ENCODE measurements at places on chromosomes 2 and 18.

DNA sequence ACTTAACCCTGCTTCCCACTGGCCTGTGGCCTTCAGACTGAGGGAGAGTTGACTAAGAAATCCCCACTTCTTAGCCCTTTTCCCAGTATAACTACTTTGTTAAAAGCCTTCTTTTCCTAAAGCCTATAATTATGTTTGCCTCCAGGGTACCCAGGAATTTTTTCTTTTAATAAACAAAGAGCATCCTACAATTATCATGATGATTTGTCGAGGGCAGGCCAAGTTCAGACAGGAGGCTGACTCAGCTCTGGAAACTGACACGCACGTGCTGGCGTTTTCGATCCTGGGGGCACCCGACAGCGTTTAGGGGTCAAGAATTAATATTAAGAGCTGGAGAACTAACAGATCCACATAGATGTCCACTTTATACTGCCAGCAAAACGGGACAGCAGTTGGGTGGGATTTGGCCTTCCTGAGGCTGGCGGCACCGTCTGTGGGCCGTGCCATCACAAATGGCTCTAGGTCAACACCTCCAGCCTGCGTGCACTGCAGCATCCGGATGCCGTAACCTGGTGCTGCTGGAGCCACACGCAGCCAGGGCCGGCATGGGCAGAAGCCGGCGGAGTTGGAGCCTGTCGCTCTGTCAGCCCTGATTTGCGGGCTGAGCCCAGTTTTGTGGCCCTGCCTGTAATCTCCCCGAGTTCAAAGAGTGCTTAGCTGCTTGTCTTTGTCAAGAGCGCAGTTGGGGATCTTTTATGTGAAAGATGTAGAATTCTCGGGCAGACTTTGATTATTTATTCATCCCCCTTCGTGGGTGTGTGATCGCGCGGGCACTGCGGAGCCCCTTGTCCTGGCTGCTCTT, 191.0 kb downstream of the GLI2 start:
- no peak for DNase-seq

DNA sequence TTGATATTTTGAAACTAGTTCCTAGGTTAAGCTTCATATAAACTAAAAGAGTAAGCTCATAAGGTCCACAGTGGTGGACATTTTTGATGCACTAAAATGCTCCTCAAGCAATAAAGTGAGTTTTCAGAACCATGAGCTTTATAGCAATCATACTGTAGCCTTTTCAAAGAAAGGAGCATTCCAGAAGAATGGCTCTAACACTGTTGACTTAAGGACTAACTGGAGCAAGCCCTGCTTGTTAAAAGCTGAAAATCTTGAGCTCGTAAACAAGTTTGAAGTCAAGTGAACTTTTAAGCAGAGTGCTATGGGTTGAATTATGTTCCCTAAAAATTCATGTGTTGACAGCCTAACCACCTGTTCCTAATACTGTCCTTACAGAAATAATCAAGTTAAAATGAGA, 38.0 kb downstream of the KYNU start:
- DNase-seq = no peak

DNA sequence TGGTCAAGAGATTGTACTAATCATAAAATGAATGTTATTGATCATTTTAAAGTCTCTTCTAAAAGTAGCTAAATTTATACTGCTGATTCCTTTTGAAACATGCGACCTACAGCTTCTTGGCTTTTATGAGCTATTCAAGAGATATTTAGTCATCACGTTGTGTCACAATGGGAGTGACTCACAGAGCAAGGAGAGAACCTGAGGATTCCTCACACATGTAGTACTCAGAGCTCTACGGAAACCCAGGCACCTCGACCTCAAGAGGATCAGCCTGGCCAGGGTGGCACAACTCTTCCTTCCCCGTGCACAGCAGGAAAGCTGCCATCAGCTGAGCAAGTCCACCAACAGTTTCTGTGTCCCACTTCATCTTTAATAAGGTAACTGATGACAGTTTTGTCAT, at the start of gene DHRS9:
Gene DHRS9, plus strand, starts transcription at position 223 of the 400 bp plus-strand sequence. CDS start 12,019 bp downstream, outside the sequence.
- DNase-seq = peak; percentile 40

DNA sequence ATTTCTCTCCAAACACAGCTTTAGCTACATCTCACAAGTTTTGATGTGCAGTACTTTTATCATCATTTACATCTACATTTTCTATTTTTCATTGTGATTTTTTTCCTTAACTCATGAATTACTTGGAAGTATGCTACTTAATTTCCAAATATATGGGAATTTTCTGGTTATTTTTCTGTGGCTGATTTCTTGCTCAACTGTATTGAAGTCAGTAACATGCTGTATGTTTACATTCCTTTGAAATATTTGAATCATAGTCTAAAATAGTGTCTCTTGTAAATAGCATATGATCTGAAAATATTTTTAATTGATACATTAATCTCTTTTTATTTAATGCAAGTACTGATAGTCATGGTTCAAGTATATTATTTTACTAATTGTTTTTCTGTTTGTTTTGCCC, 26.0 kb upstream of the GALNT5 start:
- DNase-seq = no peak

DNA sequence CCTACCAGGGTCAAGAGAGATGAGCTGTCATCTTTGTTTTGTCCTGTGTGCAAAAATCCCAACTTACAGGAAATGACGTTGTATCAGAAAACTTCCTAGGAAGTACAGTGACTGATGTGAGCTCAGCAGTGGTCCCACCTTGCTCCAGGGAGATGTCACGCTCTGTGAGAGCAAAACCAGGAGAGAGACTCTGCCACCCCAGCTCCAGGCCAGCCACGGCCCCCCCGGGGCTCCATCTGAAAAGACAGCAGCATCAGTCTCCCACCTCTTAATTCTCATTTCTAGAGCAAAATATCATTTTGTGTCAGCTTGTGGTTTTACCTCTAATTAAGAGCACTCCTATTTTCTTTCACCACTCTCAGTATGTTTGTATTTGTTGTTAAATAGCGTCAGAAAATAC, 57.5 kb downstream of the MYL12B start:
- DNase-seq = no peak

DNA sequence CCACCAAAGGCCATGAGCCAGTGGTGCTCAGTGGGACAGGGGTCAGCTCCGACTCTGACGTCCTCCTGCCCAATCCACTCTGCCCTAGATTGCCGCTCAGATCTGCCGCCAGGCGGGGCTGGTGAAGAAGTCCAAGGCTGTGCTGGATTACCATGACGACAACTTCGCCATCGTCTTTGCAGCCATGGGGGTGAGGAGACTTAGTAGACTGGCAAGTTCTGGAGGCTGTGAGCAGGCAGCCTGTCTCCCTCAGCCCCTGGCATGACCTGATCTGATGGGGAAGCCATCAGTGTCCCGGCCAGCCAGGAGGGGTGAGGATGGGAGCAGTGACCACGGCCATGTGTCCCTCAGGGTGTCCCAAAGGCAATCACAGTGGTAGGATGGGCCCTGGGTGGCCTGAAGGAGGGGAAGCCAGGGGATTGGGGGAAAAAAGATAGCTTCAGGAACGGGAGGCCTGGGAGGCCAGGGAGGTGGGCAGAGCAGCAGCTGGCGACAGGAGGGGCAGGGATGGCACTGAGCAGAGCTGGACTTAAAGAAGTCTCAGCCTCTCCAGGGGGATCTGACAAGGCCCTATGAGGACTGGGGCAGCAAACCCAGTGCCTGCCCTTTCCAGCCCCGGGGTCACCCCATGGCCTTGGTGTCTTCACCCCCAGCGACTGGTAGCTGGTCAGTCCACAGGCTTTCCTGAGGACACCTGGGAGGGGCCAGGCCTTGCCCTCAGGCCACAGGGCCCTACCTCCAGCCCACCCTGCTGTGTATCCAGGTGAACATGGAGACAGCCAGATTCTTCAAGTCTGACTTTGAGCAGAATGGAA, 17.4 kb upstream of the ANKRD53 start:
- DNase-seq = no peak

DNA sequence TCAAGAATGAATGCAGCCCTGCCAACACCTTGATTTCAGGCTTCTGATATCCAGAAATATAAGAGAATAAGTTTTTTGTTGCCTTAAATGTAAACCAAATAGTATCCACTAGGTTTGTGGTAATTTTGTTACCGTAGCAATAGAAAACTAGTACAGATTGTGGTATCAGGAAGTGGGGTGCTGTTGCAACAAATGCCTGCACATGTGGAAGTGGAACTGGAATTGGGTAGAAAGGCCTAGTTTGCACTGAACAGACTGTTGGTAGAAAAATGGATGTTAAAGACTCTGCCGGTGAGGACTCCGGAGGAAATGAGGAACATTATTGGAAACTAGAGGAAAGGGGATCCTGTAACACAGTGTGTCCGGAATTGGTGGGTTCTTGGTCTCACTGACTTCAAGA, 145.8 kb upstream of the MGAT5 start:
- no peak for DNase-seq

DNA sequence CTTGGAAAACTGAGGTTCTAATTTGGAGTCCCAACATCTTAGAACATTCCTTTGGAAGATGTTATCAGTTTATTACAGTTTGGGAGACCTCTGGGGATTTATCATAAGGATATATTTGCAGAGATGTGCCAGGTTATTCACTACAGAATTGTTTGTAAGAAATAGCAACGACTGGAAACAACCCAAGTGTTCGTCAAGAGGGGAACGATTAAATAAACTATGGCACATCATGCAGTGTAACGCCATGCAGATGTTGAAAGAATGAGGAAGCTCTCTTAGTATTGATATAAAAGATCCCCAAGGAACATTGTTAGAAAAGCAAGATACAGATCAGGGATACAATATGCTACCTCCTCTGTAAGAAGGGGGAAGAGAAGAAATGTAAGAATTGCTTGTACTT, 210.6 kb downstream of the TMEM247 start:
- DNase-seq = no peak

- no peak for DNase-seq
These were observed 1.4 kb downstream of the AAK1 start for GRCh38 chr2:69641887-69642708.

GRCh38 chr2:84815146-84815545, 65.7 kb downstream of the TRABD2A start:
- no peak for DNase-seq

- no peak for DNase-seq
These were observed 58.2 kb downstream of the SLC9A2 start for GRCh38 chr2:102677244-102678215.

DNA sequence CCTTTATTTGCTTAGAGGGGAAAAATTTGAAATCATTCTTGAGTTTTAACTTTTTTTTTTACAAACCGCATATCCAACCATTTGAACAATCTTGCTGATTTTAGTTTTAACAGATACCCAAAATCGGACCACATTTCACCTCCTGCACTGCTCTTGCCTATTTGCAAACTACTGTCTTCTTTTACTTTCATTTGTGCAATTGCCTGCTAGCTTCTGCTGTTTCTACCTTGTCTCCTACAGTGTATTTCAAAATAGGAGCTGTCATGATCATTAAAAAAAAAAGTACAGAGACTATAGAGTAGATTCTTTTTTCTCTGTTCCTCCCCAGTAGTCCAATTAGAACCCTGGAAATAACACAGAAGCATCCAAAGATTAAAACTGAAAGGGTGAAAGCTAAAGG, 1081.2 kb downstream of the SOCS6 start:
- DNase-seq = no peak

GRCh38 chr18:57121542-57122112, 25.3 kb upstream of the BOD1L2 start:
- DNase-seq = no peak

DNA sequence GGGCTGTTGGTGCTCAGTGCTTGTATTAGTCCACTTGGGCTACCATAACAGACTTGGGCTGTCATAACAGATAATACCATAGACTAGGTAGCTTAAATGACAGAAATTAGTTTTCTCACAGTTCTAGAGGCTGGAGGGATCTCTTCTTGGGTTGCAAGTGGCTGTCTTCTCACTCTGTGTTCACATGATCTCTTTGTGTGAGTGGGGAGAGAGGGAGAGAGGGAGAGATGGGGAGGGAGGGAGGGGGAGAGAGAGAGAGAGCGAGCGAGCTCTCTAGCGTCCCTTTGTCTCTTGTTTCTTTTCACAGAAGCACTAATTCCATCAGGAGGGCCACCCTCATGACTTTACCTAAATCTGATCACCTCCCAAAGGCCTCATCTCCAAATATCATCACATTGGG, 4.5 kb upstream of the XRCC5 start:
- DNase-seq = no peak
